ENCODE measurements at places on chromosomes 7 and 10. TPM values are rescaled to one million over a fixed set of nuclear protein-coding genes. Genes with fewer than 3 reads are reported as not detected.

The AGAP9 gene
- 17.6 TPM for total RNA-seq

DNA sequence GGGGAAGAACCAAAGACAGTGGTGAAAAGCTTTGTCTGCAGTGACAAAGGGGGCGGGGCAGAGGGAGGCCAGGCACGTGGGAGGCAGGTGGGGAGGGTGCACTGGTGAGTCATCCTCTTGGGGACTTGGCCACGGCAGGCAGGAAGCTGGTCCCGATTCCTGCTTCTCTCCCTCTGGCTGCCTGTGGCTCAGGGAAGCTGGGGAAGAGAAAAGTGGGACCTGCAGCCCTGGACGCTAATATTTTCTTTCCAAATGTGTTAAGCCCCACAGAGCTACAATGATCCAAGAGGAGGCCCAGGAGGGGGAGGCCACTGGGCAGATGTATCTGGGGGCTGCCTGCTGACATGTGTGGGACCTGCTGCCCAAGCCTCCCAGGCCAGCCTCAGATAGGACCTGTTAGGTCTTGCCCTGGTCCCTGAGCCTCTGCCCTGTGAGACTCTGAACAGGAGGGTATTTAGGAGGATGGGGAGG, 231.8 kb downstream of the KCNMA1 start:
- DNase-seq, result peak; percentile 91

DNA sequence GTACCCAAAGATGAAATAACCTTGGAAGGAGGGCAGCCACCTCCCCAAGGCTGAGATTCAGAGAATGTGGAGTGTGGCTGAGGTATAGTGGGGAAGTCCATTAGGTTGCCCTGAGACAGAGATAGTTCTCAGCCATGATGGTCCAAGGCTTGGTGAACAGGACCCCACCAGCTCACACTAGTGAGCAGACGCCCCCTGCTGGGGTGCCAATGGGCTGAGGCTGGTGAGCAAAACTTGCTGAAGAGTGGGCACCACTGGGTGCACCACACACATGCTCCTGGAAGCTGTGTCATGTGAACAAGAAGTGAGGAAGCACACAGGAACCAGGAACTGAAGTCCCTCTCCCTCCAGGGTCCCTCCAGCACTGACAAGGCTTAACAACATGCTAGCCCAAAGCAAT, 8.9 kb downstream of the FBXL13 start:
- peak; percentile 67 for DNase-seq

The LUC7L2 gene
- total RNA-seq, result 88.8 TPM

- no peak for DNase-seq
Observed at GRCh38 chr7:99499371-99499720, 735 bp downstream of the ZNF394 start.

DNA sequence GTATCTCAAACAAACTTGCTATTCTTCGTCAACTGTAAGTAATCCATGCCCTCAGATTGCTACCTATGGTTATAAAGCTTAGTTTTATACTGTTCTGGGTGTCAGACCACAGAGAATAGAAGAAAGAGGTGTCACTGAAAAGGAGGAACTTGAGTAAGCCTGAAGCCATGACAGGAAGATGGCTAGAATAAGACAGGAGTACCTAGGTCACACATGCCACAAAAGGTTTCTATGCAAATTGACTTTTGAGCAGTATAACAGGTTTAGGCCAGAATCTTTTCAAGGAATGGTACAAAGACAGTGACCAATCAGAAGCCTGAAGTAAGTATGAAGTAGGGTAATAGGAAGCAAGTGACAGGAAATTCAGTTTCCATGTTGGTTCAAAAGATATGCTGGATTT, 23.5 kb downstream of the FBXW4 start:
- no peak for DNase-seq

The FKBP6 gene
- not detected for total RNA-seq

- DNase-seq, result no peak
Observed at GRCh38 chr7:31776616-31777015, 89.6 kb downstream of the PPP1R17 start.

DNA sequence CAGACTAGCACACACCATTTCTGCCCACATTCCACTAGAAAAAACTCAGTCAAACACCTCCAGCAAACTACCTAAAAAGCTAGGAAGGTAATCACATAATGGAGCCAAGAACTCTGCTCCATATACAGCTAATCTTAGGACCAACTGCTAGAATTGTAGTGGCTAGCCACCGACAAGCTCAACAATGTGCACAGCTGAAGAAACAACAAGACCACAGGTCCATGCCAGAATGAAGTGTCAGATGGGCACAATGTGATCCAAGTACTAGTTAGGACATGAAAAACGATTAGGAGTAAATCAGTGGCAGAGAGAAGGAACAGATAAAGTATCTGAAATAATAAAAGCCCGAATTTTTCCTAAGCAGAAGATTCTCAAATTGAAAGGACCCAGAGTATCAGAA, 38.6 kb downstream of the TMEM106B start:
- no peak for DNase-seq

GRCh38 chr7:157499121-157499834, 162.5 kb downstream of the DNAJB6 start:
- DNase-seq, result no peak

GRCh38 chr7:90432752-90433151, 29.5 kb downstream of the CLDN12 start:
- no peak for DNase-seq

The WDR91 gene
- total RNA-seq, result 21.2 TPM

The CHAT gene
- not detected for total RNA-seq

DNA sequence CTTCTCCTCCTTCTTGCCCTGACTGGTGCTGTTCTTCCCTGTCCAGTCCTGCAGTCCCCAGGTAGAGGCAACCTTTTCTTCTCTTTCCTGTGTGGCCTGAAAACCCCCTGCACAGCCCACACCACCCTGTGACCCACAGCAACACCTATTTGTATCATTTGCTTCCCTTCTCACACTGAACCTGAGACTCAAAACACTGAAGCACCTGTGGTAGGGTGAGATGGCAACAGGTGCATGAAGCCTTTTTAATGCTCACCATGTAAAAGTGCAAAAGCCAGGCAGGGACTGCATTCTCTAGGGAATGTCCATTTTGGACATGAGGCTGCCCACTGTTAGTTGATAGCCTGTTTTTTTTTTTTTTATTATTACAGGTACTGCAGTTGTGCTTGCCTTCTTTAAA, 71.4 kb downstream of the LRMDA start:
- no peak for DNase-seq

The HTR7 gene
- total RNA-seq, result not detected

DNA sequence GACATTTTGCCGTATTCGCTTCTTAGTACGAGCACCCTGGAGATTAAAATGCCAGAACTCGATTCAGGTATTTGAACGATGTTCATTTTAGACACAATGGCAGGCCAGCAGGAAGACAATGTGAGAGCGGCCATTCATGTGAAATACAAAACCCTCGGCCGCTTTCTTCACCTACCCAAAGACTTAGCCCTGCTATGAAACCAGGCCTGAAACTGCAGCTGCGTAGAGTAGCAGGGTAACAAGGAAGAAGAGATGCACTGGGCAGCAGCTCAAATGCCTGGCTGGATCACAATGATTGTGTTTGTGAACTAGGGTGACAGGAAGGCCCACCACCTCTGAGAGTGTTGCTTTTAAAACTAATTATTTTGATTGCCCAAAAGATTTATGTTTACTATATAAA, 234.8 kb downstream of the TRIL start:
- no peak for DNase-seq

DNA sequence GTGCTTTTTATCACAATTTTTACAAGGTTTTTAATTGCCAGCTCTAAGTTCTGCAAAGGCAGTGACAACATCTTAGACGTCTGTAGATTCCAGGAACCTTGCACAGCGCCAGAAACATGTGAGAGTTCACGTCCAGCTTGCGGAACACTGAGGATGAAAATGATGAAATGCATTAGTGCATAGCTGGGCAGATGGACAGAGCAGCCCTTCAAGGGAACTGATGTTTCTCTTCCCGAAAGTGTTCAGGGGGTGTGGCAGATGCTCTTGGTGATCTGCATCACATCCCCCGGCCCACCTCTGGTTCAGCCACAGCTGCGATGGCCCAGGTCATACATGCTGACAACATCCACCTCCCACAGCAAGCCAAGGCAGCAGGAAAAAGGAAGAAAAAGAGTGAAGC, 40.9 kb downstream of the ITIH5 start:
- DNase-seq, result no peak

GRCh38 chr10:25556457-25556856, 377.6 kb upstream of the MYO3A start:
- DNase-seq, result peak; percentile 56

DNA sequence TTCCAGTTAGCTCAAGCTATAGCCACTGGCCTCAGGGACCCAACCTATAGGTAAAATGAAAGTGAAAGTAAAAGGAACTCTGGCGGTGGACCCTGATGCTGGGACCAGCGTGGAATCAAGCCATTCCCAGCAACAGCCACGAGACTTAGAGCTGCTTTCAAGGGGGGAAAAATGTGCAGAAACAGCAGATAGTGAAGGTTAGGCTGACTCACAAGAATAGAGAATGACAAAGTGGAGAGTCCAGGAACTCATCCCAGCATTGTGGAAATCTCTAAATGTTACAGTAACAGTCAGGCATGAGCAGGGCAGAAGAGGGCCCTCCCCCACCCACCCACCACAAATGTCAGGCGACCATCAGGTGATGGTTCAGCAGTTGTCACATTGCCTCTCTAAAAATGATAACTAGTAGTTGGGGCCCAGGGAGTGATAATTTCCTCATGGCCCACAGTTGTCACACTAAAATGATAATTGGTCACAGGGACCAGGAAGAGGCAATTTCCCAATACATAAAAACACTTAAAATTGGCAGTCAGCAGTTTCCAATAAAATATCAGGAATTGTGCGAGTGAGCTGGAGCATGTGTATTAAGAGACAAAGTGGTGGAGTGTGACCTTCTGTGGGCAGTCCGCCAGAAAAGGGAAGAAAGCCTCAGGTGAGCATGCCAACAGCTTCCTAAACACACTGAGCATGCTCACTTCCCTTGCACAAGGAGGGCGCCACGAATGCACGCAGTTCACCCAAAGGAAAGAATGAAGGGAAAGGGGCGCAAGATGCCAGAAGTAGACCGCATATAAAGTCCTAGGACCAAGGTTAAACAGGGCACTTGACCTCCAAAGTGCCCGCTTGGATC, 129.8 kb upstream of the PPP1R3A start:
- peak; percentile 17 for DNase-seq

GRCh38 chr10:20767028-20767427, 130.1 kb downstream of the NEBL start:
- no peak for DNase-seq

DNA sequence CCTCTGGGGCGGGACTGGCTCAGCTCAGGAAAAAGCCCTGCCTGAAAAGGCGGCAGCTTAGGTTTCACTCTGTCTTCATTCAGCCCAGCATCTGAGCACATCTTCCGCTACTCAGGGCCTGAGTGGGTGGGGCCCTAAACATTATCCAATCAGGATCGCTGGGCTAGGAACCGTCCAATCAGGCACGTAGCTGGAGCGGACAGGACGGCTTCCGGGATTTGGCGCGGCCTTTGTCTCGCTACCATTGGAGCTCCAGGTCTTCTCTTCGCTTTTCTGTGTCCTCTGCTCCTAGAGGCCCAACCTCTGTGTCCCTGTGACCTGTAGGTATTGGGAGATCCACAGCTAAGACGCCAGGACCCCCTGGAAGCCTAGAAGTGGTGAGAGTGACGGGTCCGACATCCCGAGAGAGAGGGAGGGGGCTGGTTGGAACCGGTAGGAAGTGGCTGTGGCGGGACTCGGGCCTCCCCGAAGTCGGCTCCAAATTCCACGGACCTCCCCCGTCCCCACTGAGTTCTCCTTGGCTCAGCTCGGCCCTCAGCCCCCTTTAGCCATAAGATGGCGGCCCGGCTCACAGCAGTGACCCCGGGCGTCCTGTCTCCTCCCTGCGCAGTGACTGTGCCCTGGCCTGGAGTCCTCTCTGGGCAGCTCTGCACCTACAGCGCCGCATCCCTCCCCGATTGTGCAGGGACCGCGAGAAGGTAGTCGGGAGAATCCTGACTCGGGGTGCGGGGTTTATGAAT, 99.1 kb downstream of the ZNF680 start:
- no peak for DNase-seq

The CYP2C8 gene
- not detected for total RNA-seq

DNA sequence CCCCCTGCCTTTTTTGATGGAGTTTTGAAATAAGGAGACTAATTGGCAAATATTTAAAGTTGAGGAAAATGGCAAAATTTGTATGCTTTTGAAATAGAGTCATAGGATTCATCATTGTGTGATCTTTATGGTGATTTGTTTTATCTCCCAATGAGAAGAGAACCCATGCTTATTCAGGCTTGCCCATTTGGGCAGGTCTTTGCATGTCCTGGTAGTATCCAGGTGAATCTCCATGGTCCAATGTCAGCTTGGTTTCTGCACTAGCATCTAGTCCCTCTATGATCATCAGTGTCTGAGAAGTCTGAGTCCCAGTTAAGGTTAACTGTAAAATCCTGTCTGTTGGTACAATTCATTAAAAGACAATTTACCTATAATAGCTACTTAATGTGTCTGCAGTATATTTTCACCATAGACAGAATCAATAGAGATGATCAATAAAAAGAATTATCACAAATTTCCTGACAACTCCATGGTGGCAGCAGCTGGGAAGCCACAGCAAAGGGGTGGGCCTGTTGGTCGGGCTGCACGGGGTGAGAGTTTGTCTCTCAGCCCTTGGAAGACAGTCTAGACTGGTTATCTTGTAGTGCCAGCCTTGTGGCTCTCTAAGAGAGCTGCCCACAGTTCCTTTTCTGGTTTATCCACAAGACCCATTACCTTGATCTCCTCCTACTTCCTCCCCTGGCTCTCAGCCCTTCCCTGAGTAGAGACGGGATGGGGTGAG, 22.2 kb upstream of the BMPER start:
- no peak for DNase-seq

GRCh38 chr7:50651271-50651989, 86.2 kb upstream of the DDC start:
- no peak for DNase-seq

The CDNF gene
- 2.4 TPM for total RNA-seq

GRCh38 chr7:152342796-152343195, 93.0 kb downstream of the KMT2C start:
- DNase-seq, result no peak

DNA sequence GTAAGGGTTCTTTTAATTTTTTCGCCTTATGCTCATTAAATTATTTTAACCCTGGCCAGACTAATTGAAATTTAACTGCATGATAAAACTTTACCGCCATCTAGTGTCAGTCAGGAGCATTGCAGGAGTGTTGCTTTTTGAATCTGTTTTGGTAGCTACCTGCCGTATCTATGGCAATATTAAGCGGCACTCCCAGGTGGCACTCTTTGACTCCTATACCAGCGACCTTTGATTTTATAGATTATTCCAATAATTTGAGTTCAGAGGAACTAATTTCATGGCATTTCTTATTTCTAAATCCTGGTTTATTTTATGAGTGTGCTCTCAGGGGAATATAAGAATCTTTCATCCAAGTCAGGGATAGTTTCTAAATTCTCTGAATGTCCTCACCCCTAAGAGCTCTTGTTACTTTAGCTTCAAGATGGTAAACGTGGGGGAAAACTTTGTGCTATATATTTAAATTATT, 198.9 kb downstream of the REEP3 start:
- peak; percentile 68 for DNase-seq
